Small intestine (tissue), 16 donors: ENCODE measurements at places on chromosomes 6 and 20. TPM values are rescaled to one million over a fixed set of nuclear protein-coding genes. Genes with fewer than 3 reads are reported as not detected.

- peak overlapping the region; percentile 36 for H3K27ac ChIP-seq
- H3K36me3 ChIP-seq: no peaks in the 10 kb centered on the region
- peak overlapping the region; percentile 58 for H3K4me3 ChIP-seq
- H3K4me1 ChIP-seq: peaks cover 2% of the 10 kb centered on the region
These were observed 36.2 kb downstream of the GNAS start for GRCh38 chr20:58888521-58889333.

- no peaks in the 10 kb centered on the region for H3K27me3 ChIP-seq
- DNase-seq: no peak
- no peak overlapping the region for H3K4me3 ChIP-seq
- H3K36me3 ChIP-seq: no peaks in the 10 kb centered on the region
- H3K4me1 ChIP-seq: no peaks in the 10 kb centered on the region
These were observed 166.6 kb downstream of the SASH1 start for GRCh38 chr6:148509119-148509799.

DNA sequence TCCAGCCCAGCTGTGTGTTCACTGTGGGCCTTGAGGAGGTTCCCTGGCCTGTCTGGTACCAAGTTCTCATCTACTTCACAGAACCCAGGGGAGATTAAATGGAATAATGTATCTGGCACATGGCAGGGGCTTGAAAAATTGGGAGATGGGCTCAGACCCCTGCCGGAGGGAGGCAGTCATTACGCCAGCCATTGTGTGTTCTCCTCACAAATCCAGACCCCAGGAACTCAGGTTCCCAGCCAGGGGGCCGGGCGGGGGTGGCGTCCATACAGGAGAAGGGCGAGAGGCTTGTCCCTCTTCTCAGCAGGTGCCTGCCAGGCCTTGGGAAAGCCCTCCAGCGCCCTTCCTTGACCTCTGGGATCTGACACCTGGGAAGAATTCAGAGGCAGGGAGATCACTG, 8.1 kb downstream of the NOL4L start:
- H3K4me1 ChIP-seq: peaks cover 38% of the 10 kb centered on the region
- H3K36me3 ChIP-seq: peaks cover 29% of the 10 kb centered on the region
- no peak overlapping the region for H3K4me3 ChIP-seq
- H3K27ac ChIP-seq: no peak overlapping the region
- DNase-seq: no peak
- H3K27me3 ChIP-seq: no peaks in the 10 kb centered on the region

DNA sequence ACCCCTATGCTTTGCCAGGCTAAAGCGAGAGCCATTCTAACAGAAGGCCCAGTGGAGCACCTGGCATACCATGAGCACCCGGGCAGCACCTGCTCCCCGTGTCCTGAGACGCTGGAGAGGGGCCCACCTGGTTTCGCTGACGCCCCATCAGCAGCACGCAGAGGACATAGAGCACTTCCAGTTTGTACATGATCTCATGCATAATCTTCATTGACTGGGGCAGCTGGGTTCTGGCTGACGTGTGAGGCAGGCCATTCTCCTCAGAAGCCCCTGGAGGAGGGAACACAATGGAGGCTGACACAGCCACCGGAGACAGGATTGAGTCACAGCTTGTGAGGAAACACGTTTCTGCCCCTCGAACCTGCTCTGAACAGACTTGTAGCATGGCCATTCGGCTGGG, 65.4 kb downstream of the MYH7B start:
- H3K4me3 ChIP-seq: no peak overlapping the region
- no peaks in the 10 kb centered on the region for H3K27me3 ChIP-seq
- peaks cover 17% of the 10 kb centered on the region for H3K36me3 ChIP-seq
- no peaks in the 10 kb centered on the region for H3K4me1 ChIP-seq
- no peak for DNase-seq

- no peak overlapping the region for H3K4me3 ChIP-seq
- no peak overlapping the region for H3K27ac ChIP-seq
- no peaks in the 10 kb centered on the region for H3K36me3 ChIP-seq
- DNase-seq: no peak
- no peaks in the 10 kb centered on the region for H3K4me1 ChIP-seq
- H3K27me3 ChIP-seq: no peaks in the 10 kb centered on the region
These were observed 689.9 kb downstream of the QKI start for GRCh38 chr6:164104432-164104831.

FOXF2 gene
- polyA plus RNA-seq: 8.4 TPM

DNMT3B gene
- polyA plus RNA-seq: 0.45 TPM

RAD21L1 gene
- polyA plus RNA-seq: not detected
